ENCODE measurements at places on chromosomes 3 and 15. TPM values are rescaled to one million over a fixed set of nuclear protein-coding genes. Genes with fewer than 3 reads are reported as not detected.

DLL4 gene
- total RNA-seq = 2.5 TPM

USP50 gene
- not detected for total RNA-seq

MKRN3 gene
- 3.5 TPM for total RNA-seq

DNAJB8 gene
- not detected for total RNA-seq

OCA2 gene
- not detected for total RNA-seq

TEX55 gene
- total RNA-seq = not detected

SLC28A2 gene
- not detected for total RNA-seq

DUOXA2 gene
- total RNA-seq = not detected

NTRK3 gene
- total RNA-seq = 1.3 TPM

CMTM8 gene
- total RNA-seq = not detected

KLHDC8B gene
- 28.1 TPM for total RNA-seq

CNTN6 gene
- not detected for total RNA-seq

DNAJA4 gene
- total RNA-seq = 1.6 TPM

C3orf20 gene
- total RNA-seq = not detected

MB21D2 gene
- 8.8 TPM for total RNA-seq

TMCO5A gene
- not detected for total RNA-seq

ACTR8 gene
- 23.8 TPM for total RNA-seq

MAP1A gene
- 1.6 TPM for total RNA-seq

MST1R gene
- total RNA-seq = 0.36 TPM

AHSG gene
- total RNA-seq = not detected

SLC2A2 gene
- total RNA-seq = not detected

LRRC31 gene
- not detected for total RNA-seq

GOLGA8S gene
- 0.48 TPM for total RNA-seq

ZDHHC23 gene
- total RNA-seq = 1.3 TPM

ESYT3 gene
- total RNA-seq = 0.12 TPM

SPINK8 gene
- total RNA-seq = not detected

CPNE9 gene
- total RNA-seq = not detected

GCHFR gene
- total RNA-seq = 6.1 TPM

ARID3B gene
- total RNA-seq = 1.2 TPM

CLRN1 gene
- not detected for total RNA-seq

GATA2 gene
- total RNA-seq = 9.0 TPM

AP3B2 gene
- total RNA-seq = 1.7 TPM

LMAN1L gene
- not detected for total RNA-seq

ITIH3 gene
- not detected for total RNA-seq

LRRC34 gene
- 9.4 TPM for total RNA-seq

PAQR9 gene
- not detected for total RNA-seq

ACAN gene
- 0.78 TPM for total RNA-seq

CYP11A1 gene
- total RNA-seq = not detected

DUOXA1 gene
- not detected for total RNA-seq

SLC12A8 gene
- total RNA-seq = 26.6 TPM

TIPARP gene
- total RNA-seq = 155 TPM

ARRDC4 gene
- total RNA-seq = 4.6 TPM

CCDC174 gene
- total RNA-seq = 10.8 TPM

CCDC39 gene
- not detected for total RNA-seq

ROPN1 gene
- 1.3 TPM for total RNA-seq

ZBTB47 gene
- total RNA-seq = 8.8 TPM

TMEM266 gene
- total RNA-seq = not detected

PLCH1 gene
- 0.60 TPM for total RNA-seq

NPAP1 gene
- total RNA-seq = not detected

GPX1 gene
- total RNA-seq = not detected

GOLGA6A gene
- total RNA-seq = not detected

PCOLCE2 gene
- total RNA-seq = 2.8 TPM

TTC21A gene
- total RNA-seq = 1.2 TPM

C3orf85 gene
- total RNA-seq = not detected

C3orf70 gene
- total RNA-seq = 8.2 TPM

STRIT1 gene
- total RNA-seq = not detected

SPTBN5 gene
- total RNA-seq = 1.7 TPM

RARB gene
- 37.4 TPM for total RNA-seq

ALDH1A3 gene
- 217 TPM for total RNA-seq
